ENCODE measurements at places on chromosomes 4 and X. TPM values are rescaled to one million over a fixed set of nuclear protein-coding genes. Genes with fewer than 3 reads are reported as not detected.

- no peak for DNase-seq
These were observed 594.7 kb downstream of the RAPGEF2 start for GRCh38 chr4:159697322-159698283.

- no peak for DNase-seq
These were observed 272.5 kb downstream of the SHOX start for GRCh38 chrX:903116-903515.

- DNase-seq: no peak
These were observed 35.9 kb upstream of the ELF2 start for GRCh38 chr4:139212900-139213299.

GRCh38 chr4:66804979-66805378 is 740.3 kb downstream of the CENPC start:
- DNase-seq: no peak

DNA sequence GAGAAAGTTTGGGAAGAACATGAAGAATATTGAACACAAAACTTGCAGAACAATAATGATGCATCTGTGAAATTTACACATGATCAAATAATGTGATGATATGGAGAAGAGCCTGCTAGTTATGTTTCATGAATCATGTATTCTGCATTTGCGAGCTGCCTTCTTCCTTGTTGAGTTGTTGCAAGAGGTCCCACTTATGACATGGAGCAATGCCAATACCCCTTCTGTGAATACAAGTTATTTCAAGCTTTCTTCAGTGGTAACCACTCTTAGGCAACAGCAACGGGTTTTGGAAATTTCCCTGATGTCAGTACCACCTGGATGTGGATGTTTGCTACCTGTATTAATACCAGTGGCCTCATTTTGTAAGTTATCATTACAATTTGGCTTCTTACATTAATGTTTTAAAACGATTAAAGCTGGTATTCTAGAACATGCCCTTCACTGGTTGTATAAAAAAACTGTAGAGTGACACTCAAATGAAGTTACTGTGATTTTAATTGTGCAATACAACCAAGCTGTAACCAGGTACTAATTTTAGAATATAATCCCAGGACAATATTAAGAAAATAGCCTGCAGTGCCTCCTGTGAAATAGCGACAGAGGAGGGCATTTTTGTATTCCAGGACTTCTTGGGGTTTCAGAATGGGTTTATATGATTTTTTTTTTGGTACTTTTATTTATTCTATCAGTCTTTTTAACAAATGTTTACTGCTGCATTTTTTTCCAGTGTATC is 25.3 kb downstream of the IQCM start:
- no peak for DNase-seq

DNA sequence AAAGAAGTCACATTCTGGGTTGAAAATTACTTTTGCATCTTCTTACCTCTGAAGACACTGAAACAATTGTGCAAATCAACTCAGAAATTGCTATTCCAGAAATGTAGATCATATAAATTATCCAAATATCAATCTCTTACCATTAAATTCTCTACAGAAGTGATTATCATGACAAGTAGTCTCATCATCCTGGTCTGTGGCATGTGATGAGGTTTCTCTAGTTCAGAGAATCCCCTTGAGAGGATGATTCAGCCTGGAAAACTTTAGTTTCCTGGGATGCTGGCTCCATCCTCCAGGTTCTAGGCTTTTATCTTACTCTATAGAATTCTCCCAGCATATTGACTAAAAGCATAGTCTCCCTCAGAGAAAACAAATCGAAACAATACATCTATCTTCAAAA is 76.2 kb upstream of the S100G start:
- DNase-seq: no peak

GRCh38 chrX:41116948-41117347 is 31.7 kb downstream of the USP9X start:
- DNase-seq: no peak

GRCh38 chr4:181870326-181870725 is 372.9 kb upstream of the TENM3 start:
- no peak for DNase-seq

DNA sequence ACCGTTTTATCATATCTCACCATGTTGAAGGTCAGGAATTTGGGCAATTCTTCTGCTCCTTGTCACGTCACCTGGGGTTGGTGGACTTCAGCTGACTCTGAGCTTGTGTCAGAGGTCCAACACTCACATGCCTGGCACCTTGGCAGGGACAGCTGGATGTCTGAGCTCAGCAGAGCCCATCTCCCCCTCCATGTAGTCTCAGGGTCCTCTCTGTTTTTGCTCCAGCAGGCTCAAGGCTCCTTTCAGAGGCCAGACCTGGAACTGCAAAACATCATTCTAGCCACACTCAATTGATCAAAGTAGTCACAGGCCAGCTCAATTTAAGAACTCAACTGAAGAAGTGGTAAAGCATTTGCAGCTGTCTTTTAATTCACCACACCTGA is 45.4 kb downstream of the EDNRA start:
- no peak for DNase-seq

GRCh38 chr4:127604949-127605709 is 27.6 kb upstream of the INTU start:
- no peak for DNase-seq

GRCh38 chr4:86283371-86283770 is 76.5 kb downstream of the MAPK10 start:
- no peak for DNase-seq

DNA sequence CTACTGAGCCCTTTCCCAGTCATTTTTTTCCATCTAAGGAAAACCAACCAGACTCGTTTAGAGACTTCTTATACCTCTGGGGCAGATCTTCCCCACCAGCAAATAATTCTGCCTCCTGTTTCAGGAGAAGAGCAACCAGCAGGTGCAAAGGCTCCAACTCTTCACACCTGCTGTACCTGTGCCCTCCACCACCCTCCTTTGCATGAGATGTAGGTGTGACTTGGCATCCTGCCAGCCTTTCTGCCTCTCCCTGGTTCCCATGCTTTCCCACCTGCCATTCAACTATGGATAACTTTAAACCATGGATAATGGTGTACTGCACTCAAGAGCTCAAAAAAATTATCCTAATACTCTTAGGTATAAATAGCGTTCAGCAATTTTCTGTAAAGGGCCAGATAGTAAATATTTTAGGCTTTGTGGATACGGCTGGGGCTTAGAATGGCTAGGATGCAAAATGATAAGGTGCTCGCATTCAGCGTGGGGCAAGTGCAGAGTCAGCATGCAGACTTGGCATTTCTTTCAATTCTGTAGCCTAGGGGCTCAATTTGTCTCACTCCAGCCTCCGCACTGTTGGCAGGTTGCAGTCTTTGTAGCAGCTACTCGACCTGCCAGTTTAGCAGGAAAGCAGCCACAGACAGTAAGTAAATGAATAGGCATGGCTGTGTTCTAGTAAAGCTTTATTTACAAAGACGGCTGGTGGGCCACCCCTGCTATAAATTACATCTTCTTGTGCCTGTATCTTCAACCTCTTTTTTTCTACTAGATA is 79.8 kb downstream of the HCCS start:
- DNase-seq: peak; percentile 62

DNA sequence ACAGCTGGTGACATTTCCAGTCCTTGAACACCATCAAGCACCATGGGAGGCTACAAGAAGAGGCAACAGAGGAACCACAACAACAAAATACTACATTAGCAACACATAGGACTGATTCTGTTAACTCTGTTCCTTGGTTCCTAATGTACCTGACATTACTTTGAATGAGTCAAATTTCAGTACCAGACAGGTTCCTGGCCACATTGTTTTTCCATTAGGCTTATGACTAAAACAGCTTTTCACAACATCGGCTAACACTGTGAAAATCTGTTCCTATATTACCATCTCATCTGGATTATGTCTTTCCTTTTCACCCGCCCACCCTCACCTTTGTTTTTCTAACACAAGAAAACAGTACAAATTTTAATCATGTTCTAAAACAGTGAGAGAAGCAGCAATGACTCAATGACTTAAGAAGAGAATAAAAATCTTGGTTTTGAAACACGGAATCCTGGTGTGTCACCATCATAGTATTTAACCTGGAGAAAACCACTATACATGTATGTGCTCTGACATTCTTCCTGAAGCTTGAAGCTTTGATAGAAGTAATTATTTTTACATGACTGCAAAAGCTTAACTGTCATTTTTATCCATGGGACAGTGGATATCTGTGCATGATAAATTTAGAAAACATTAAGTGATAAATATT is 143.9 kb downstream of the SCFD2 start:
- no peak for DNase-seq

DNA sequence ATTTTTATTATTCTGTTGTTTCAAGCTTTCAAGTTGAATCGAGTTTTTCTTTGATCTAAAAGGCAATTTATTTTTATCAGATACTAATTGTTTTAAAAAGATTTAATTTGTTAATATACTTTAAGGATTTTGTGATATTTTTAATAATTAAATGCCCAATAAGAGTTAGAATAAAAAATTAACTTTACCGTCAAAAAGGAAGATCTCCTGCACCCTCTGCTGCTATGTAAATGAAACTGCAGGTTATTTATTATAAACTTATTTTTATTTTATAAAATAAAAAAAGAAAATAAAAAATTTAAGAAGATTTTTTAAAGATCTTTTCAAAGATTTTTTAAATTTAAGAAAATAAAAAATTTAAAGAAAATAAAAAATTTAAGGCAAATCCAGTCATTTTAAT is 166.1 kb downstream of the CCSER1 start:
- peak; percentile 13 for DNase-seq

The TMPRSS11A gene
- total RNA-seq: not detected

The TRIM2 gene
- 96.2 TPM for total RNA-seq

The MAGEC2 gene
- total RNA-seq: not detected

The TNIP3 gene
- total RNA-seq: 1.8 TPM

The GALNTL6 gene
- total RNA-seq: 0.58 TPM

The GRID2 gene
- total RNA-seq: not detected
